ENCODE measurements at places on chromosomes 2 and 18.

- DNase-seq, result no peak
Observed at GRCh38 chr18:67650686-67651385, 134.3 kb upstream of the DSEL start.

DNA sequence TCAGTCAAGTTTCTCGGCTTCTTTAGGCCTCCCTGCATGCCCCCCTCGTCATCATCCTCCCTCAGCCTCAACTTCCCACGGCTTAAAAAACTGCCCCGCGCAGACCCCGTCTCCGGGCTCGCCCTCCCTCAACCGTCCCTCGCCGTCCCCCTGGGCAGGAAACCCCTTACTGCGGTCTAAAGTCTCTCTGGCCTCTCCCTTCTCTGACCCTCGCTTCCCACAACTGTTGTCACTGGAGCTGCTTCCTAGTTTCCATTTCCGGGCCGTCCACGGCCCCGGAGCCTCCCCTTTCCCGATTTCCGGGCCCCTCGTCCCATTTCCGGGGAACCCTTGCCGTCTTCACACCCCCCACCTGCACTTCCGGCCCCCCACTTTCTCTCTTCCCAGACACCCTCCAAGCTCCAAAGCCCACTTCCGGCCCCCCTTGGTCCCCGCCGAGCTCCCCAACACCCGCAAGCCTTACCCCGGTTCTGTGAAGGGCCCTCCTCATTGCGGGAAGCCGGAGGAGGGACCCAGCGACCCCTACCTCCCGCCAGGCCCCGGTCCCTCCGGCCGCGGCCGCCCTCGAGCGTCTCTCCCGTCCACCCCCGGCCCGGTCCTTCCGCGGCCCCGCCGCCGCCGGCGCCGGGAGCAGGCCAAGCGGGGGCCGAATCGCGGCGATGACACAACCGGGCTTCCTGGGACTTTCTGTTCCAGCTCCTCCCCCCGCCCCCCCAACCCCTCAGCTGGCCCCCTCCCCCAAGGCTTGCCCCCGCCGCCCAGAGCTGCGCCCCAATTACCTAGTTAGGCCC, 513 bp downstream of the TRIP12 start:
- peak; percentile 78 for DNase-seq

- DNase-seq, result no peak
Observed at GRCh38 chr2:158553257-158553656, 96.5 kb downstream of the PKP4 start.

GRCh38 chr2:85594715-85595300, 737 bp upstream of the RNF181 start:
- DNase-seq, result no peak

GRCh38 chr2:19051203-19051831, 307.1 kb downstream of the OSR1 start:
- no peak for DNase-seq

DNA sequence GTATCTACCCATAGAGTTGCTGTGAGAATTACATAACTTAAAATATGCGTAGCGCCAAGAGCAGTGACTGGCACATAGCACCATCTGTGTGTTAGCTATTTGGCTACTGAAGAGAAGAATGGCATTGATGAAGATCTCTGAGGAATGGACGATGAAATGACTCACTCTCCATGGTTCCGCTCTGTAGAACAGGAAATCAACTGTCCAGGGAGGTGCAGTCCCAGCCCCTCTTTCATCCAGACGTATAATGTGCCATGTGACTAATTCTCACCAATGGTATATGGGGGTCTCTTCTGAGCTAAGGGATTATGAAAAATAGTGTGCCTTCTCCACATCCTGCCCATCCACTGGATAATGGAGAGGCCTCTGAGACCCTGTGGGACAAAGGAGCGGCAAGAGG, 254.8 kb downstream of the CYP26B1 start:
- DNase-seq, result no peak

GRCh38 chr2:137696916-137697315, 267.4 kb upstream of the HNMT start:
- DNase-seq, result no peak

DNA sequence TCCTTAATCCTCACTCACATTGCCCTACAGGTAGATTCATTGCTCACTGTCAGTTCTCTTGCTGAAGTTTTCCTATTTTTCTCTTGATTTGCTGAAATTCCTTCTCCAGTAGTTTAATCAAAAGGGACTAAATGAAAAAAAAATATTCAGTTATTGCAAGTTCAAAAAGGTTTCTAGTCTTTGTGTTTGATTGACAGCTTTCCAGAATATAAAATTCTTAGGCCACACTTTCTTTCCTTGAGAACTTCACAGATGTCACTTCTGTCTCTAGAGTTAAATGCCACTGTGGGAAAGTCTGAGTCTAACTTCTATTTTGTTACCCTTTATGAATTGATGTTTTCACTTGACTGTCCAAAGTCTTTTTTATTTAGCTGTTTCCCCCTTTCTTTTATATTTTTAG, 25.7 kb downstream of the RRM2 start:
- DNase-seq, result no peak

DNA sequence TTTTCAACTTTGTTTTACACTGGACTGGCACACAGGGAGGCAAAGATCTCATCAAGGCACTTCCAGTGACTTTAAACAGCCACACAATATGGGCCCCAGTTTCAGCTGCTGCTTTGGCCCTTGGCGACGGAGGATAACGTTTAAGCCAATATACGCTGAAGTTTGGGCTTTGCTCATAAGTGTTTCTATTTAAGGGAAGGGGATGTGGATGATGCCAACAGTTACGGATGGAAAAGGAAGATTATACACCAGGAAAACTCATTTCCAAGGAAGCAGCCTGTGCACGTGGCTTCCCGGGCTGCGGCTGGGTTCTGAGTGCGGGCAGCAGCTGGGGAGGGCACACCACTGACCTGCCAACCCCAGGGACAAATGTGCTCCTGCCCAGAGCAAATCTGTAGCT, 151.1 kb downstream of the SH3BP4 start:
- DNase-seq, result no peak

DNA sequence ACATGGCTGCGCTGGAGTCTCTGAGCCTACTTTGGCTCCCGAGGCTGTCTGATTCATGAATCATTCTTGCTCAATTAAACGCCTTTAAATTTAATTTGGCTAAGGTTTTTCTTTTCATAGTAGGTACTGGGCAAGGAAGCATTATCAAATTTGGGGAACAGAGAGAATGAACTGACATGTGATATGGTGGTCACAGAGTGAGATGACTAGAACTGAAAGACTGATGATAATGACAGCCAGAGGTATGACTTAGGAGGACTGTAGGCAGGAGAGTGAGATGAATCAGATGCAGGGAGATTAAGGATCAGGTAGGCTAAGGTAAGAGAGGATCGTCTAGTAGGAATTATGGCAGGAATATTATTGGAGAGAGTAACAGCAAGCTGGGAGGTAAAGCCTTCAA, 40.9 kb upstream of the ST8SIA3 start:
- no peak for DNase-seq

DNA sequence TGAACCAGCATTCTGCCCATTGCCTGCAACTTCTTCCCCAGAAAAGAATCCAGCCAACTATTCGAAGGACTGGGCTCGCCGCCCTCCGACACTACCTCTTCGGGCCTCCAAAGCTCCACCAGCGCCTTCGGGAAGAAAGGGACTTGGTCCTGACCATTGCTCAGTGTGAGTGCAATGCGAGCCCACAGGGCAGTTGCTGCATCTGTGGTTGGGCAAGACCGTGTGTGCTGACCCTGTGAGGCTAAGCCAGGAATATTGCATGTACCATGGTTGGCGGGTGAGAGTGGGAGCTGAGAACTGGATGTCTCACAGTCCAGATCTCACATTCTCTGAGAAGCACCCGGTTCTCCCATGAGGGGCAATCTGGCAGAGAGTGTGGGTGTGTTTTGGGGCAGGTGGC, 16.5 kb downstream of the ELMOD3 start:
- DNase-seq, result no peak

- no peak for DNase-seq
Observed at GRCh38 chr2:205889114-205889513, 196.9 kb downstream of the INO80D start.

DNA sequence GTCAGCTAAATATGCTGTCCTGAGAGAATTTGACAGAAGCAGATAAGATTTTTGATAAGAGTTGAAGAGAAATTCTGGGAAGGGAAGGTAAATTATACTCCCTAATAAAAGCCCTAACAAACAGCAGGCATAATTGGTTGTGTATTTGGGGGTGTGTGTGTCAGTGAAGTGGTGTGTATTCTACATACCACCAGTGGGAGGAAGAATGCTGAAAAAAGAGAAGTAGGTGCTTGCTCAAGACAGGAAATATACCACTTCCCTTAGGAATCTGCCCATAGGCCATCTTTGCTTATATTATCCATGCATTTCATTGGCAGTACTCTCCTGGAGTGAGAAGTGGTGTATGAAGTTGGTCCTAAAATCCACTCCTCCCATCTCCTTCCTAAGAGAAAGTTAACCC, 76.2 kb downstream of the FMNL2 start:
- peak; percentile 83 for DNase-seq

Data from suppressor macrophage (primary cell).